ENCODE measurements at places on chromosomes 7 and 10.

DNA sequence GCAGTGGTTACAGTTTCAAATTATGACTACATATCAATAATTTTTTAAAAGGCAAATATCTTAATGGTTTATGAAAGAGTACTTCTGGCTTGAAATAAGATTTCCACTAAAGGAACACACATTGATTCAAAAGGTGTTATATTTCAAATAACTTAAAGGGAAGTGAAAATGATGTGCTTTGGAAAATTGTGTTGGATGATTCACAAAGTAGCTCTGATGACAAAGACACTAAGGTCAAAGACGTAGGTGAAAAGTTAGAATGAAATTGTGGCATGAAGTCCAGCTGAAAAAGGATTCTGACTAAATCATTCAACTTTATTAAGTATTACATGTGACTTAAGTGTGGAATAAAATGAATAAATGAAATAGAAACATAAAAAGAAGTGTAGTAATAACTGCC is 20.8 kb upstream of the OR2A5 start:
- no peak for DNase-seq

DNA sequence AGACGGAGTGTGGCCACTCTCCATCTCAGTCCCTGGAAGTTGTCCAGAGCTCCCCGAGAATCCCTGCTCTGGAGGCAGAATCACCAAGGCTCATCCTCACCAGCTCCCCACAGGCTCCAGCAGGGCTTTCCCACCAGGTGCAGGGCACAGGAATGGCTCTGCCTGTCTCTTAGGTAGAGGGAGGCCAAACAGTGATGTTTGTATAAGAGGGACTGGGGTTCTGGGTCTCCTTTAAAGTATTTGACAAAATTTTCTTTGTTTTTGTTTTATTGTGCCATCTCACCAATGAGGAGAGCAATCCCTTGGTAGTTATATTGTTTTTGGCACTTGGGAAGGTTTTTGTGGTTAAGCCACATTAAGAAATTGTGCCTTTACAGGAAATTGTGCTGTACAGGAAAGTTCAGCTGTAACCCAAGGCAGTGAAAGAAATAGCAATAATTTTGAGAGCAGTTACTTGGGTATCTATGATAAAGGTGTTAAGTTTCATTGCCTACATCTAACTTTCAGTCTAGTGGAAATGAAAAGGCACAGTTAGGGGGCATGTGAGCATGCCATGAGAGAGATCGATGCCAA is 219.3 kb upstream of the PRSS58 start:
- no peak for DNase-seq

- DNase-seq = no peak
Measured at GRCh38 chr10:14384915-14385314, 54.2 kb upstream of the FRMD4A start.

GRCh38 chr10:52542906-52543305 is 228.8 kb downstream of the DKK1 start:
- no peak for DNase-seq

DNA sequence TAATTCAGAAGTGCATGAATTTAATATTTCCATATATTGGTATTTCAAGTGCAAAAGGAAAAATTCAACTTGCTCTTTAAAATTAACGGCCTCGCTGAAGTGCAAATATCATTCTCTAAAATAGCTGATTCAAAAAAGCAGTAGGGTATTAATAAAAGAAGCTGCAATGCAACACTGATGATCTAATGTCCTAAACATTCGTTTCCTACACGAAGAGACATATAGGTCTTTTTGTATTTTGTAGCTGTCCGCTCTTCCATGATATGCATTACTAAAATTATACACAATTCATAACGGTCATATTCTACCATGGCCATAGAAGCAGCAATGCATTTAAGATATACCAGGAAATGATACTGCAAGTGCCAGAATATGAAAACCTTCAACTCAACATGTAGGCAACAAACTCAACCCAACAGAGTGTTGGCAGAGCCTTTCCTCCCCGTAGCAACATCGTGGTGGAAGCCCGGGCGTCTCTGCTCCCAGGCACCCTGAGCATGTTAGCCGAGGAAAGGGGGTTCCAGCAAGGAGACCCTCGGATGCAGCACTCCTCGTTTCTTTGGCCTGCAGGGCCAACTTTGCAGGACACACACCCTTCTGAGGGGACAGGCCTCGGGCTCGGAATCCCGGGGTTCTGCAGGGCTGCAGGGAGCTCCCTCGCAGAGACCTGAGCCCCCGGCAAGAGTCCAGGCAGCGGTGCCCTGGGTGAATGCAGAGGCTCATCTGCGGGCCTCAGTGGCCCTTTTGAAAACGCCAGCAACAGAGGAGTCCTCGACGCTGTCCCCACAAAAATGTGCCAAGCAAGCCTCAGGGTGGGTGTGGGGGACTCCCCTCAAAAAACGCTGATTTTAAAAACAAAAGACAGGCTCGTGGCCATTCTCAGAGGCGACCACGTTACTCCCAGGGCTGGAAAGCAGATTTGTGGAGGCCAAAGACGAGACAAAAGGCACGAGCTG is 1.6 kb downstream of the FAM171A1 start:
- no peak for DNase-seq

DNA sequence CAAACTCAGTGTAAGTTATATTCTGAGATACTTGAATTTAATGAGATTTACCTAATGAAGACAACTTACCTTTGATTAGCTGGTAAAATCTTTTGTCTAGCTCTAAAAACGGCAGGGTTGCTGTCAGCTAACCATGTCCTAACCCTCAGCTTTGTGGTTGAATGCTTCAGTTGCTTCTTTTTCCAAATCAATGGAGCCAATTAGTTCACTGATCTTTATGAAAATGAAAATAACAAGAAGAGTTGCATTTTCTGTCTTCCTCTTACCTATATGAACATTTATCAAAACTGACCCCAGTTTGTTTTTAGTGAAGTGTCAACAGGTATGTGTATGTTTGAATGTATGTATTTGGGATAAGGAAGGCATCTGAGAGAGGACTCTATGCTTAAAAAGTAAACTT is 253.1 kb upstream of the MTPN start:
- no peak for DNase-seq

GRCh38 chr7:3103614-3104398 is 60.1 kb upstream of the CARD11 start:
- DNase-seq = no peak

DNA sequence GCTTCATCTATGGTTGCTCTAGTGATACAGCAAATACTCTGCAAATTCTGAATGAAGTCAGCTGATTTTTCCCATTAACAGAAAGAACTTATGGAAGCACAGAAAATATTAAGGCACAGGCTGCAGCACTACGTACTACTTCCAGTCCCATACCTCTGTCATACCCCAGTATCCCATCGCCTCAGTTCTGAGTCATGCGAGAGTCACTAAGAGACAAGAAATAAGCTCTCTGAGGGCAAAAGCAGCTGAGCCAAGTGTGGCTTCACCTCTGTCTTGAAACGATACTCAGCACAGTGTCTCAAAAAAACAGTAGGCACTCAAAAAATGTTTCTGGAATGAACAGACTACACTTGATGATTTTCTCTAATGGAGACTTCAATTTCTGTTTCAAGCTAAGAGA is 48.2 kb downstream of the EZH2 start:
- DNase-seq = no peak

Data from HS-5 (cell line).